ENCODE measurements at places on chromosomes 7 and 10.
A peak's percentile ranks its signal among the peaks of the same experiment; 100 is the strongest.

DNA sequence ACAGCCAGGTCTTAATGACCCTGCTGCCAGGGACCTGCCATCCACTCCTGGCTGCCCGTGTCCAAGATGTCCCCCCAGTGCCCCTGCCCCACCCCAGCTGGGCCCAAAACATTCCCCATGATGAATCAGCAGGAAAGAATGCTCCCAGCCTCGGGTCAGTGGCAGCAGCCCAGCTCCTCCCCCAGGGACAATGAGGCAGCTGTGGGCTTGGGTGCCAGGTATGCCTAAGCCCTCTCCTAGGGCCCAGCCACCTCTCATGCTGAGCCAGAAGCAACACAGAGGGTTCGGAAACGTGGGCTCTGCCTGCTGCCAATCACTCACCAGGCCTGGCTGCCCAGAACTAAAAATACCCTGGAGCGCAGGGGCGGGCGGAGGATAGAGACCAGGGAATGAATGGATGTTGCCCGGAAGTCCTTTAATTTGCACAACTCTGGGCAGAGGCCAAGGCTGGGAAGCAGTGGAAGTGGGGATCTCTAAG lies 1.5 kb upstream of the LOXL4 start:
- peak; percentile 84 for DNase-seq

DNA sequence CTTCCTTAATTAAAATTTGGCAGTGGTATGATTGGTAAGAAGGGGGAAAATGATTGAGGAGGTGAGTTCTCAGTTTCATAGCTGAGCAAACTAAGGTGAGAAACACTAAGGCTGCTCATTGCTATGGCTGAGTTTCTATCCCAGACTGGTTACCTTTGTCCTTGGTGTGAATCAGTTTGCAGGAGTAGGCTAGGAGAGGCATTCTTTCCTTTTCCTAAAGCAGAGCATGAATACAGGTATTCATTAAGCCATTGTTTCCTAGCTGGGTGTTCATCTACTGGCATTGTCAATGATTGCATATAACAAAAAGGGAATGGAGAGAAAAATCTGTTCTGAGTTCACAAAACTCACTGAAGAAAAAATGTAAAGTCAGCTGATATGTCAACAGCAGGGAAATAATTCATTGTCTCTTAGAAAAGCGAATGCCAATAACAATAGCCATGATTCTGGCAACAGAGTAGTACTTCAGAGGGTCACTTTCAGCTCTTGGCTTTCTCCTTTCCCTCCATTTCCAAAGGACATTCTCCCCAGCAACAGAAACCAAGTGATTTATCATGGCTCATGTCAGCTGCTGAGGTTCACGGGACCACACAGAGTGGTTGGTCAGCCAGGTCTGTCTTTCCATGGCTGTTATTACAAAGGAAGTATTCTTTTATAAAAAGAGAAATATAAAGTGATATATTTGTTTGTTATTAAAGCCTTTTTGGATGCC lies 234.0 kb downstream of the BICC1 start:
- DNase-seq: peak; percentile 80

DNA sequence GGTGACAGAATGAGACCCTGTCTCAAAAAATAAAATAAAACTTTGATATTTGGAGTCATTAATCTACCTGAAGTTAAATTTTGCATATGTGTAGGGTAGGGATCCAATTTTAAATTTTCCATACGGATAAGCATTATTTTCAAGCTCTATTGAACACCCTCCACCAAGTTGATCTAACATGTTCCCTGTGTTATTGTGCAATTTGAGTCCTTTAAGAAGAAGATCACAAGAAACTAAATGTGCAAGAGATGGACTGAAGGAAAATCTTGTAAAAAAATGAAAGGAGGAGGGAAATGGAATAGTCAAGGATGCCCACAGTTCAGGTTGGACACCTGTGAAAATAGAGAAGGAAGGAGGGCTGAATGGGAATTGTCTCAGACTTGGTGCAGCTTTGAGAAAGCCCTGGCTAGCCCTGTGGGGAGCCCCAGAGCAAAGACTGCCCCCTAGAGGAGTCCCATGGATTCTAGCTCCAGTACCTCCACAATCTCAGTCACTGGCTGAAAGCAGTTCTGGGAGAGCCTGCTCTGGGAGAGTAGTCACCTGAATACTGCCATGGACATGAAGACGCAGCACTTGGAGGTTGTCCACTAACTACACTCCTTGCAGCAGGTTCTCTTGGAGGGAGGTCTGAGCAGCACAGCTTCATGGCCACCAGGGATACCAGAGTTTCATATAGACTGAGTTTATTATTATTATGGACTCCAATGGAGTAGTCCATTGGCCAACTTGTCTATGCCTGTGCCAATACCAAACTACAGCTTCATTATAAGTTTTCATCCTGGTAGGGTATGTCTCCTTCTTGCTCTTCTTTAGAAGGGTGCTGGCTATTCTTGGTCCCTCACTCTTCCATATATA lies 5.7 kb upstream of the TIAL1 start:
- DNase-seq: peak; percentile 11

DNA sequence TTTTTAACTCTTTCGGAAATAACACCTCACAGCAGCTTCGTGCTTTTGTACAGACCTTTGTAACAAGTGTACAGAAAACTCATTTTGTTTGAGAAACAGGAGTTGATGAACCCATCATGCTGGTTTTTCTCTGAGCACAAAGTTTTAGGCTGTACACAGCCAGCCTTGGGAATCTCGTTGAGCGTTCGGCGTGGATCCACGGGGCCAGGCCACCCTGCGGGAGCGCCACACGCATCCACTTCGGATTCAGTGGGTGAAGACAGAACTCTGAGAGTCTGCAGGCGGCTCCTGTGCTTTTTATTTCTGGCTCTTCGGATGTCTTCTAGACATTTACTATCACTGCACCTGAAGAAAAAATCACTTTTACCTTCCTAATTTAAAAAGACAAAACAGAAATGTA lies 131.2 kb downstream of the SMURF1 start:
- no peak for DNase-seq

DNA sequence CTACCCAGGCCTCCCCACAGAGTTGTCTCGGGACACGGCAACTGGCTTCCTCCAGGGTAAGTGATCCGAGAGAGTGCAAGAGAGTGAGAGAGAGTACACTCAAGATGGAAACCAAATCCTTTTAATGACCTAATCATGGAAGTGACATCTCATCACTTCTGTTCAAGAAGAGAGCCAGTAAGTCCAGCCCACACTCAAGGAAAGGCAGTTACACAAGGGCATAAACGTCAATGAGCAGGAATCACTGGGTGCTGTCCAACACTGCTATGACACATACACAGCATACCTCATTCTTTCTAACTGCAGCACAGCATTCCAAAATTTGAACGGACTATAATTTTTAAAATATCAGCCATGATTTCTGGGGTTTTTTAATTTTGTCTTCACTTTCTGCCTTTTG lies 29.3 kb upstream of the OSBPL3 start:
- DNase-seq: peak; percentile 92

GRCh38 chr7:135620980-135621850 lies 41.1 kb upstream of the STMP1 start:
- peak; percentile 88 for DNase-seq

- peak; percentile 43 for DNase-seq
Measured at GRCh38 chr10:119165171-119166117, at the start of gene SFXN4. Gene SFXN4 (minus strand): TSS chr10:119165714. CDS start chr10:119165647, 67 bp downstream.

DNA sequence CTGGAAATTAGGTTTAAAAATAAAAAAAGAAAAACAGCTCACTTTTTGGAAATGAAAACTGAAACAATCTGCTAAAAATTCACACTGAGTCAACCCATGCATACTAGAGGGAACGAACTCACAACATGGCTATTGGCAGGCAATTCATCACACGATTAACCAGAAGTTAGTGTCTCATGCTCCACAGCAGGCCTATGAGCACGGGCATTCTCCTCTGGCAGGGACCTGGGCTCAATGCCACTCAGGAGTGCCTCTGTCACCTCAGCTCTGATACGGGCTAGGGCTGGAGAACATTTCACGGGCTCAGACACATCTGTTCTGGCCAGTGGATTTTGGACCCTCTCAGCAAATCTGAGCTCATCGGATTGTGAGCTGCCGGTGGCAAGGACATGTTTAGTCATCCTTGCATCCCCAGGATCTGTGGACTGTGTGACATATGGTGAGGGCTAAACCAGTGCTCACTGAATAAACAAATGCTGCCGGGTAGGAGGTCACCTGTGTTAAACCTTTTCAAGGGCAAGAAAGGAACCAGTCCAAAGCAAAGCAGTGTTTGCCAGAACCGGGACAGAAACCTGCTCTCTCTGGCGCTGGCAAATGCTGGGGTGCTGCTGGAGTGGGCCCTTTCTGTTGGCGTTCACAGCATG lies 40.1 kb downstream of the POLR3A start:
- DNase-seq: no peak

GRCh38 chr7:148537435-148537834 lies 53.1 kb upstream of the C7orf33 start:
- no peak for DNase-seq

DNA sequence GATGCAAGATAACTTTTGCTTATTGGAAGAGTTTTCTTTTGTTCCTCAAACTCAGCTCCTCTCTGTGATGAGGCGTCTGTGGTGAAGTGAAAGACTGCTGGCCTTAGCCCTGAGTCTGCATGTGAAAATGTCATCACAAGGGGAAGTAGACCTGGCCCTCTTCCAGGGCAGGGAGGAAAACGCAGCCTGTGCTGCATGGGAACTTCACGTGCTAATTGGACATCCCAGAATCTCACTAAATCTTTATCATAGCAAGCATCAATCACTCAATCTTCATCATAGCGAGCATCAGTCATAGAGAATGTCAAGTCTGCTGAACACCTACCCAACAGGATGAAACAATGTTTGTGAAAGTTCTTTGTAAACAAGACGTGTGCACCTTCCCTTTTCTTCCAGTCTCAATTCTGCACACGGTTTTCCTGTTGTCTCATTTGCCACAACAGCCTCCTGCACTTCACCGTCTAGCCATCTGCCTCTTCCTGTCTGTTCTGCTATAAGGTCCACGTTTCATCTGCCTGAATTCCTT lies 314.6 kb downstream of the FRMD4A start:
- DNase-seq: peak; percentile 52

- DNase-seq: peak; percentile 67
Measured at GRCh38 chr10:126387931-126388911, at the start of gene ADAM12. Gene ADAM12 (minus strand): TSS chr10:126388477. CDS start chr10:126388145, 332 bp downstream.

GRCh38 chr7:81002421-81002820 lies 83.6 kb upstream of the SEMA3C start:
- DNase-seq: no peak

DNA sequence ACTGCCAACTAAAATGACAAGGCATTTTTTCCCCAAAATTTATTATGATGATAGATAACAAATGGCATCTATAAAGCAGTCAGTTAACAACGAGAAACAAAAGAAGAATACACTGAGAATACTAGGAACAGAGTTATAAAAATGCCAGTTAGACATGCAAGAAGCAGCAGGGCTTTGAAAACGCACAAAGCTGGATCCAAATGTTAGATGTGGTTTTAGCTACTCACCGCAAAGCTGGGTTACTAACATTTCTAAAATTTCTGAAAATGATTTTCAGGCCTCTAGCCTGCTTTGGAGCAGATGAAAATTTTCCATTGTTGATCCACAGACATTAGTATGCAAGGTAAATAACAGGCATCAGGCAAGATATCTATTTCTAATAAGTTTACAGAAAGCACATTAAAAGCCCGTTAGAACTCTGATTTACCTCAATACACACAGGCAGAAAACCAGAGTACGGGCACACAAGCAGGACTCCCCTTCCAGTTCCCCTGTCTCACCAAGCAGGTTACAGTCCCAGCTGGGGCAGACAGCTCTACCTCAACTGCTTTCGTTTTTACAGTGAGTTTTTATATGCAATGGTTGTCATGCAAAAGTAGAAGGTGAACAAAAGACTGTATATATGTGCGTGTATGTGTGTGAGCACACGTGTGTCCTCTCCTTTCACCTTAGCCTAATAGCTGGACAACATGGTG lies 37.9 kb downstream of the GLI3 start:
- peak; percentile 91 for DNase-seq

- DNase-seq: no peak
Measured at GRCh38 chr10:130820880-130821482, 490.5 kb downstream of the TCERG1L start.

- DNase-seq: no peak
Measured at GRCh38 chr10:79390057-79390456, 42.8 kb downstream of the PPIF start.

GRCh38 chr10:14450041-14450491 lies 119.3 kb upstream of the FRMD4A start:
- no peak for DNase-seq

DNA sequence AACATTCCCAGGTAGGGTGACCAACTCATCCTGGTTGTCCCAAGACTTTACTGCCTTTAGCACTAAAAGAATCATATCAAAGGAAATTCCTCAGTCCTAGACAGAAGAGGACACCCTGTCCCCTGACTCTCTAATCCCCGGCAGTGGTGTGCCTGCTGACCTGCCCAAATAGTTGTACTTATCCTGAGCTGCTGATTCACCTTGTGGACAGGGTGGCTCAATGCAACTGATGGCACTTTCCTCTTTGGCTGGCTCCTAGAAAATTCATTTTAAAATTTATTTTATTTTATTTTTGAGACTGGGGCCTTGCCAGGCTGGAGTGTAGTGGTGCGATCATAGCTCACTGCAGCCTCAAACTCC lies 111.7 kb downstream of the JCAD start:
- DNase-seq: no peak

DNA sequence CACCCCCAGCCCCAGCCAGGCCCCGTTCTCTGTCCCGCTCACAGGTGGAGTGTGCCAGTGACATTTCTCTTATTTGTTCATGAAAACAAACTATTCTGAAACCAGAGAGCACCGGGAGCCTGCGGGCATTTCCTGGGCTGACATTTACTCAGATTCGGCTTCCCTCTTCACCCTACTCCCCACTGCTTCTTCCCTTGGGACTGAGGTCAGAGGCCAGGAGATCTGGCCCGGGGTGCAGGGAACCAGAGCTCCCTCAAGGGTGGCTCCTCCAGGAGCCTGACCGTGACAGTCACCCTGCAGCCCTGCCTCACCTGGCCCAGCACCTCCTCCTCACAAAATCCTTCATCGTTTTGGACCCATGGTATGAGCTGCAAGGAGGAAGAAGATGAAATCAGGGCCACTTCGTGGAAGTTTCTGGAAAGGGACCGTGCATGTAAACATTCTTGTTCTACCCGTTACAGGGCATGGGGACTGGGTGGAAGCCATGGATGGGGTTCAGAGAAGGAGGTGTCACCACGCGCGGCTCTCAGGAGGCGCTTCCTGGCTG lies 12.2 kb downstream of the BHLHA15 start:
- DNase-seq: no peak

DNA sequence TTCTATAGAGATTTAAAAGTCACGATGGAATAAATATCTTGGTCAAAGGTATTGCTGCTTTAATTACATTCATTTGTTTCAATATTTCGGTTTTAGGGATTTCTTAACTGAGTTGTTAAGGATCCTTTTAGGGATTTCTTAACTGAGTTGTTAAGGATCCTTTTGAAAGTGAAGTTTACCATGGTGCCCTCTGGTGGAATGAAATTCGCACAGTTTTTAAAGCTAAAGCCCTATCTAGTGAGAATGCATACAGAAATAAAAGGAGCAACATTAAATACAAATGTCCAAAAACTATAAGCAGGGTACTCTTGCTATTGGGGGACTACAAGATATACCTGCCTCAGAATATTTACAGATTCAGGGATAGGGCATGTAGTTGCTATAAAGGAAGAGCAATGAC lies 193.7 kb downstream of the RNLS start:
- DNase-seq: peak; percentile 64

Data from fibroblast of upper back skin (primary cell).